ENCODE measurements at places on chromosomes 12 and 14. TPM values are rescaled to one million over a fixed set of nuclear protein-coding genes. Genes with fewer than 3 reads are reported as not detected.

OASL gene
- total RNA-seq = 11.1 TPM

TOMM20L gene
- total RNA-seq = not detected

CEBPE gene
- 0.27 TPM for total RNA-seq

EIF2S1 gene
- total RNA-seq = 210 TPM

MIP gene
- total RNA-seq = not detected

- H3K27ac ChIP-seq = no peak overlapping the region
- no peak overlapping the region for H3K4me3 ChIP-seq
- no peaks in the 10 kb centered on the region for H3K4me1 ChIP-seq
- no peak for DNase-seq
- H3K36me3 ChIP-seq = no peaks in the 10 kb centered on the region
Observed at GRCh38 chr14:26719514-26719913, 121.7 kb upstream of the NOVA1 start.

GRCh38 chr12:67452119-67452805 is 183.1 kb downstream of the CAND1 start:
- peak overlapping the region; percentile 18 for H3K4me3 ChIP-seq
- DNase-seq = peak; percentile 62
- peaks cover 20% of the 10 kb centered on the region for H3K36me3 ChIP-seq
- peak overlapping the region; percentile 84 for H3K27ac ChIP-seq
- H3K4me1 ChIP-seq = peaks cover 47% of the 10 kb centered on the region

DNA sequence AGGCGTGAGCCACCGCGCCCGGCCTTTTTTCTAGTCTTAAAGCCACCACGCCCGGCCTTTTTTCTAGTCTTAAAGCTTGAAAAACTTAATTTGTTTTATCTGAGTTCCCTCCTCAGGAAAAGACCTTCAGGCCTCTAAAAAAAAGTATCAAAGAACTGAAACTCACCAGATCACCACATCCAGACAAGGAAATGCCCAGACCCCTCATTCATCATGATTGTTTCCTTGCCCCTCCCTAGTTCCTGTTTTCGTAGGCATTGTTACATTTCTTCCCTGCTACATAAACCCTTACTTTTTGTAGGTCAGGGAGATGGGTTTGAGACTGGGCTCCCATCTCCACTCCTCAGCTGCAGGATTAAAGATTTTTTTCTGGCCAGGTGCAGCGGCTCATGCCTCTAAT is 21.1 kb upstream of the VWF start:
- peaks cover 3% of the 10 kb centered on the region for H3K36me3 ChIP-seq
- no peak overlapping the region for H3K4me3 ChIP-seq
- H3K27ac ChIP-seq = no peak overlapping the region
- H3K27me3 ChIP-seq = no peaks in the 10 kb centered on the region
- peaks cover 33% of the 10 kb centered on the region for H3K4me1 ChIP-seq

GRCh38 chr12:87266305-87266704 is 762.9 kb downstream of the C12orf50 start:
- H3K27me3 ChIP-seq = no peaks in the 10 kb centered on the region
- no peaks in the 10 kb centered on the region for H3K4me1 ChIP-seq
- no peak overlapping the region for H3K27ac ChIP-seq
- H3K4me3 ChIP-seq = no peak overlapping the region

DNA sequence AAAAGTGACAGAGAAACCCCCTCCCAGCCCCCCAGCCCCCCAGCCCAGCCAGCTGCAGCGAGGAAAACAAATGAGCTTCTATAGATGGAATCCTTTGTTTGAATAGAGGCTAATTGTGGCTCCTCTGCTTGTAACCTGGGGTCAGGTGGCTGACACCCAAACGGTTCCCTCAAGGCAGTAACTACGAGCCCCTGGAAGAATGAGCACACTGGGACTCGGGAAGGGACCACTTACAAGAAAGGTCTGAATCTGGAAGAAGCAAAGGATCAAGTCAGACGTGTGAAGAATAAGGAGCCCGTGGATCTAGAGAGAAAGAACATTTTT is 108.7 kb upstream of the FUT8 start:
- peaks cover 4% of the 10 kb centered on the region for H3K36me3 ChIP-seq
- DNase-seq = no peak
- no peak overlapping the region for H3K4me3 ChIP-seq
- H3K27ac ChIP-seq = peak overlapping the region; percentile 80
- H3K27me3 ChIP-seq = no peaks in the 10 kb centered on the region

DNA sequence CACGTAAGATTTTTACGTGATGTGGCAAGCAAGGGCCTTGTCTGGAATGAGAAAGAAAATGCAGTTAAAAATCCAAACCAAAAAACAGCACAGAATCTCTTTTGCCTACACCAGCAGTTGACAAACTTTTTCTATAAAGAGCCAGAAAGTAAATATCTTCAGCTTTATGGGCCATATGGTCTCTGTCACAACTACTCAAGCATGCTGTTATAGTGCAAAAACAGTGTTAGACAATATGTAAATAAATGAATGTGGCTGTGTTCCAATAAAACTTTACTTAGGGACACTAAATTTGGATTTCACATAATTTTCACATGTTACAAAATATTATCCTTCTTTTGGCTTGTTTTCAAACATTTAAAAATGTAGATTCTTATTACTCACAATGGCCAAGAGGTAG is 6.2 kb upstream of the ELK3 start:
- H3K36me3 ChIP-seq = no peaks in the 10 kb centered on the region
- DNase-seq = no peak
- H3K27me3 ChIP-seq = no peaks in the 10 kb centered on the region
- H3K27ac ChIP-seq = no peak overlapping the region
- no peak overlapping the region for H3K4me3 ChIP-seq
- peaks cover 35% of the 10 kb centered on the region for H3K4me1 ChIP-seq

DNA sequence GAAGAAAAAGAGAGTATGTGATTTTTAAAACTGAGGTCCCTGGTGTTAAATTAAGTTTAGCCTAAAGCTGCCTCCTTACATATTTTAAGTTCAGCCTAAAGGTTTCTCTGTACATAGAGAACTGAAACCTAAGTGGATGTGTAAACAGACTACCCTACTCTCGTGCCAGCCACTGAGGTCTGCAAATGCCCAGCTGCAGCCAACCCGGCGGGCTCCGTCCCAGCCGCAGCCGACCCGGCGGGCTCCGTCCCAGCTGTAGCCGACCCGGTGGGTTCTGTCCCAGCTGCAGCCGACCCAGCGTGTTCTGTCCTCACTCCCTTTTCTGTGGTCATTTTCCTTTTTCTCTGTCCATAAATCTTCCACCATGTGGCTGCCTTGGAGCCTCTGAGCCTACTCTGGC is 97.2 kb upstream of the SFSWAP start:
- H3K4me3 ChIP-seq = no peak overlapping the region
- no peak overlapping the region for H3K27ac ChIP-seq
- no peak for DNase-seq
- H3K4me1 ChIP-seq = peaks cover 8% of the 10 kb centered on the region
- H3K36me3 ChIP-seq = no peaks in the 10 kb centered on the region

GRCh38 chr14:89544636-89545301 is 127.7 kb upstream of the FOXN3 start:
- no peak for DNase-seq
- H3K27ac ChIP-seq = no peak overlapping the region
- H3K4me3 ChIP-seq = no peak overlapping the region
- peaks cover 15% of the 10 kb centered on the region for H3K36me3 ChIP-seq
- peaks cover 52% of the 10 kb centered on the region for H3K4me1 ChIP-seq

DNA sequence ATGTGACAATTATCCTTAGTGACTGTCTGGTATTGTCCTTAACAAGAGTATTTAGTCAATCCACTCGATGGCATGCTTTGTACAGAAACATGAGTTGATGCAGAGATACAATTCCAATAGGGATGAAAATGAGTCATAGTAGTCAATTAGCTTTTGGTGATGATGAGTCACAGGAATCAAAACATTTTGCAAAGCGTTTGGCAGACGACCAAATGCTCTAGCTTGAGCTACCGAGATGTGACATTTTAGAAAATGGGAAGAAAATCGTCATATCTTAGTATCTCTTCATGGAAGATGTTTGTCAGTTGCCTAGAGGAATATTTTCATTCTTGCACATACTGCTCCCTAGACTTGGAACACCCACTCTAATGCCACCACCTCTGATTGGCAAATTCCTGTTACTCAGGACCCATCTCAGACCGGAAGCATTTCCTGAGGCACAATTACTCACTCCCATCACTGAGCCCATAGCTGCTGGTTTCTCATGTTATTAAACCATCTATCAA is 95.0 kb downstream of the LMNTD1 start:
- H3K27me3 ChIP-seq = peaks cover 3% of the 10 kb centered on the region
- no peak overlapping the region for H3K4me3 ChIP-seq
- H3K4me1 ChIP-seq = no peaks in the 10 kb centered on the region
- H3K36me3 ChIP-seq = no peaks in the 10 kb centered on the region
- no peak for DNase-seq

GRCh38 chr12:130642856-130643255 is 73.2 kb downstream of the RIMBP2 start:
- no peak overlapping the region for H3K4me3 ChIP-seq
- DNase-seq = no peak
- H3K27me3 ChIP-seq = no peaks in the 10 kb centered on the region
- H3K36me3 ChIP-seq = no peaks in the 10 kb centered on the region
- no peak overlapping the region for H3K27ac ChIP-seq

GRCh38 chr12:26100666-26101349 is 24.0 kb downstream of the BHLHE41 start:
- DNase-seq = no peak
- H3K4me3 ChIP-seq = no peak overlapping the region
- no peaks in the 10 kb centered on the region for H3K36me3 ChIP-seq
- no peak overlapping the region for H3K27ac ChIP-seq
- H3K27me3 ChIP-seq = peaks cover 9% of the 10 kb centered on the region

DNA sequence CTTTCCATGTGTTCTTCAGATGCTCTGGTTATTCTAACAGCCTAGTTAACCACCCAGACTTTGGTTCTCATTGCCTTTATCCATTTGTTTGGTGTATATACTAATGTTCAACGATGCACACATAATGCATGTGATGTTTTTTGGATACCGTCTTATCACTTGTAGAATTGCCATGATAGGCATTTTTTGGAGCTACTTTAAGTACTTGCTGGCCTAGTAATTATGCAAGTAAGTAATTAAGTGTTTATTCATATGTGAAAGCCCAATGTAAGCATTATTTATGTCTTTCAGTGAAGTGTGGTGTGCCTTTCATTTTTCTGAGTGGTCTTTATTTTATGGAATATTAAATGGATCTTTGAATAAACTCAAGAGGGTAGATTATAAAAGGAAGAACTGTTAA is 14.2 kb downstream of the RAP1B start:
- DNase-seq = no peak
- H3K36me3 ChIP-seq = peaks cover 75% of the 10 kb centered on the region
- peaks cover 78% of the 10 kb centered on the region for H3K4me1 ChIP-seq
- H3K4me3 ChIP-seq = no peak overlapping the region
- no peaks in the 10 kb centered on the region for H3K27me3 ChIP-seq

DNA sequence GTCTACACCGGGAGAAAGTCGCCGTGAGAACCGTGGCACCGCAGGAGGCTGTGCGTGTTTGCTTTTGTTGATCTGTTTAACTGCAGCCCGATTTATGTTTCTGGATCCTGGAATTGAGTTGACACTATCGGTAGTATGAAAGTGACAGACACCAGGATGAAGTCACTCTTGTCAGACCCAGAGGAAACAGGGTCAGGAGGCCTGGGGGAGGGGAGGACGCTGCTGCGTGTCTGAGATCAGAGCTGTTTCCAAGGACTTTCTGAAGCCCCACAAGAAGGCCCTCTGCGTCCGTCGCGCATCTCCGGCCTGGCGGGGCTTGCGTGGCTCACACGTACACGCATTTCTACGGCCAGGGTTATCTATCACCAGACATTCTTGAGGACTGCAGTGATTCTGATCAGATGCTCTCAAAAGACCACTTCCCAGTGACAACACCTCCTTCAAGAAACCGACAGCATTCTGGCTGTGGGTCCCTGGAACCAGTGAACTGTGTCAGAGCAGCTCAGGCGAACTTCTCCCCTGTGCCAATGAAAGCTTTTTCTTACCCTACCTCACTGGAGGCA is 263.4 kb downstream of the ADGRD1 start:
- H3K4me1 ChIP-seq = peaks cover 9% of the 10 kb centered on the region
- DNase-seq = peak; percentile 39
- no peak overlapping the region for H3K27ac ChIP-seq

DNA sequence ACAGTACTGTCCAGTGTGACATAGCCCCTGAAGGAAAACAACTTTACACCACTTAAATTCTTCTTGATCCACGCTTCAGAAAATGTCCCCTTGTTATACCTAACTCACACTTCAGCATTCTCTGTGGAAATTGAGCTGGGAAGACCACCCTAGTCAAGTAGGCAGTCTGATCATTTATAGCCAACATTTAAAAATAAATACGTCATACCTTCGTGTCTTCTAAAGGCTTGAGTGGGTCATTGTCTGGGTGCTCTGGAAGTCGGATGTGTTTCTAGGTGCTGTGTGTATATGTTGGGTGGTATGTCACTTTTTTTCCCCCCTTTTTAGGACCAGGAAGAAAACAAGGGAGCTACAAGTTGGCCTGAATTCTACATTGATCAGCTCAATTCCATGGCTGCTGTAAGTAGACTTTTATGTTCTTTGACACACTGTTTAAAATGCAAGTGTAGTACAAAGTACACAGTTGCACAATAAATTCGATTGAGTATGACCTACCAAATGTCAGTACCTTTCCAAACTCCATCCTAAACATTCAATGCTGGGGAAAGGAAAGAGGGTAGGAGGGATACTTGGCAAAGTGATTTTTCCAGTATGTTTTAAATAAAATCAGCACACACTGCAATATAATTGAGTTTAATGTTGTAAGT is 126.6 kb downstream of the DAAM1 start:
- no peak for DNase-seq
- H3K4me3 ChIP-seq = no peak overlapping the region
- no peaks in the 10 kb centered on the region for H3K4me1 ChIP-seq
- H3K27ac ChIP-seq = no peak overlapping the region
- no peaks in the 10 kb centered on the region for H3K36me3 ChIP-seq
- H3K27me3 ChIP-seq = no peaks in the 10 kb centered on the region

Data from activated CD8-positive, alpha-beta T cell treated with anti-CD3 and anti-CD28 coated beads for 36 hours (primary cell).